ENCODE measurements at places on chromosomes 7 and 10. TPM values are rescaled to one million over a fixed set of nuclear protein-coding genes. Genes with fewer than 3 reads are reported as not detected.

Gene WNT16
- total RNA-seq, result not detected

Gene PRKG1
- 13.7 TPM for total RNA-seq

Gene TAS2R41
- total RNA-seq, result not detected

Gene MACC1
- total RNA-seq, result not detected

Gene TFR2
- total RNA-seq, result not detected

Gene SLC25A28
- total RNA-seq, result 5.2 TPM

Gene LIPF
- not detected for total RNA-seq

Gene SFR1
- 5.8 TPM for total RNA-seq

Gene MCM10
- total RNA-seq, result 0.31 TPM

Gene ZNF680
- total RNA-seq, result 17.3 TPM

Gene SSBP1
- 169 TPM for total RNA-seq

Gene EN2
- total RNA-seq, result 0.37 TPM

Gene CTAGE8
- 0.10 TPM for total RNA-seq

Gene FKBP14
- 23.2 TPM for total RNA-seq

Gene SPDYE16
- not detected for total RNA-seq

Gene FAM25A
- not detected for total RNA-seq

Gene DLX5
- not detected for total RNA-seq

Gene LRGUK
- not detected for total RNA-seq

Gene FLNC
- total RNA-seq, result 94.0 TPM

Gene LDB3
- 0.31 TPM for total RNA-seq

Gene DYDC1
- total RNA-seq, result not detected

Gene PALS2
- total RNA-seq, result 18.2 TPM

Gene PDE6C
- not detected for total RNA-seq
